ENCODE measurements at places on chromosomes 16 and 17.

- no peak for DNase-seq
Observed at GRCh38 chr16:10947211-10947787, 2.9 kb downstream of the CLEC16A start.

DNA sequence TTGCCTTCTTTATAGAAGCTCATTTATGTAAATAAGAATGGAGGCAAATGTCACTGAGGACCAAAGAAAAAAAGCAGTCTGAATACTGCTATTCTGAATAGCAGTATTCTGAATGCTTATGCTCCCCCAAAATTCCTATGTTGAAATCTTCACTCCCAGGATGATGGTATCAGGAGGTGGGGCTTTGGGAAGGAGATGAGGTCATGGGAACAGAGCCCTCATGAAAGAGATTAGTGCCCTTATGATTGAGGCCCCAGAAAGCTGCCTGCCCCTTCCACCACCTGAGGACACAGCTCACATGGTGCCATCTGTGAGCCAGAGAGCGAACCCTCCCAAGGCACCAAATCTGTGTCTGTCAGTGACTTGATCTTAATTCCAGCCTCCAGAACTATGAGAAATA, 28.8 kb downstream of the HEATR6 start:
- DNase-seq, result no peak

DNA sequence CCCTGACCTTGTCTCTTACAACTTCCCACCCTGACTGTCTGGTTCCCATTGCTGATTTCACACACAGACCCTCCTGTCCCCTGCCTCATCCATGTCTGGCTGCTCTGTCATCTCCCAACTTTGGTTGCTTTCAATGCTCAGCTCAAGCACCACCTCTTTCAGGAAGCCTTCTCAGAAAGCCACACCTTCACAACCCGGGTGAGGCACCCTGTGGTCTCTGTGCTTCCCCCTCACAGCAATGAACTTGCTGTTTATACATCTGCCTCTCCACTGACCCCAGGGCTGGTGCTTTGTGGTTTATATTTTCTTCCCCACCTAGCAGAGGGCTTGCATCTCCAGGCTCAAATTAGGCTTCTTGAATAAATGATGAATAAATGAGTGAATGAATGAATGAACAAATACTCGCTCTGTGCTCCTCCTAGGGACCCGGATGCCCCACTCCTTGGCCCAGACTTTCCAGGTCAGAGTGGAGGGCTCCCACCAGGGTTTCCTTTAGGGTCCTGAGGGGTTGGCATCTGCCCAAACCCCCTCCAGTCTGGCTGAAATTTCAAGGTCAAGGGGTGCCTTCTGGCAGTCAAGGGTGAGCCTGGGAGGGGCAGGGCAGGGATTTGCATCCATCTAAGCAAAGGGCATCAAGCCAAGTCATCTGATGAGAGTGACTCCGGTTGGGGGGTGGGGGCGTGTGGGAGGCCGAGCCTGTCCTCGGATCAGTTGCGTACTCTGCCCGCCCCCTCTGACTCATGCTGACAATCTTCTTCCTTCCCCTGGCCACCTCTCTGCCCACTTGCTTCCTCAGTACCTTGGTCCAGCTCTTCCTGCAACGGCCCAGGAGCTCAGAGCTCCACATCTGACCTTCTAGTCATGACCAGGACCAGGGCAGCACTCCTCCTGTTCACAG, at the start of gene ITGAX:
Gene ITGAX (plus strand): TSS at position 783 of the 898 bp plus-strand sequence. CDS start 79 bp downstream, at position 862.
- peak; percentile 64 for DNase-seq

- no peak for DNase-seq
Observed at GRCh38 chr16:28104404-28104803, 40.9 kb upstream of the GSG1L start.

DNA sequence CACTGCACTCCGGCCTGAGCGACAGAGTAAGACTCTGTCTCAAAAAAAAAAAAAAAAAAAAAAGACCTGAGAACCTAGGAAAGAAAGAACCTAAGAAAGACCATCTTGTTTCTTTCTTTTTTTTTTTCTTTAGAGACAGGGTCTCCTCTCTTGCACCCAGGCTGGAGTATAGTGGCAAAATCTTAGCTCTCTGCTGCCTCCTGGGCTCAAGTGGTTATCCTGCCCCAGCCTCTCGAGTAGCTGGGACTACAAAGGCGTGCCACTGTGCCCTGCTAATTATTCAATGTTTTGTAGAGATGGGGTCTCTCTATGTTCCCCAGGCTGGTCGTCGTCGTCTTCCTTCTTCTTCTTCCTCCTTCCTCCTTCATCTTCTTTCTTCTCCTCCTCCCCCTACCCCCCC, 7.8 kb upstream of the BIRC5 start:
- DNase-seq, result no peak

GRCh38 chr16:75909746-75910145, 183.5 kb upstream of the CPHXL start:
- no peak for DNase-seq

- no peak for DNase-seq
Observed at GRCh38 chr17:81488276-81488860, 24.2 kb downstream of the ACTG1 start.

- no peak for DNase-seq
Observed at GRCh38 chr16:22304411-22304810, 7.2 kb downstream of the POLR3E start.

GRCh38 chr17:69141431-69142174, at the start of gene ABCA6:
Gene ABCA6 (minus strand): TSS chr17:69141895. CDS start chr17:69140703, 1,192 bp downstream.
- DNase-seq, result no peak

GRCh38 chr16:57893217-57893558, 77.7 kb downstream of the CNGB1 start:
- DNase-seq, result no peak

DNA sequence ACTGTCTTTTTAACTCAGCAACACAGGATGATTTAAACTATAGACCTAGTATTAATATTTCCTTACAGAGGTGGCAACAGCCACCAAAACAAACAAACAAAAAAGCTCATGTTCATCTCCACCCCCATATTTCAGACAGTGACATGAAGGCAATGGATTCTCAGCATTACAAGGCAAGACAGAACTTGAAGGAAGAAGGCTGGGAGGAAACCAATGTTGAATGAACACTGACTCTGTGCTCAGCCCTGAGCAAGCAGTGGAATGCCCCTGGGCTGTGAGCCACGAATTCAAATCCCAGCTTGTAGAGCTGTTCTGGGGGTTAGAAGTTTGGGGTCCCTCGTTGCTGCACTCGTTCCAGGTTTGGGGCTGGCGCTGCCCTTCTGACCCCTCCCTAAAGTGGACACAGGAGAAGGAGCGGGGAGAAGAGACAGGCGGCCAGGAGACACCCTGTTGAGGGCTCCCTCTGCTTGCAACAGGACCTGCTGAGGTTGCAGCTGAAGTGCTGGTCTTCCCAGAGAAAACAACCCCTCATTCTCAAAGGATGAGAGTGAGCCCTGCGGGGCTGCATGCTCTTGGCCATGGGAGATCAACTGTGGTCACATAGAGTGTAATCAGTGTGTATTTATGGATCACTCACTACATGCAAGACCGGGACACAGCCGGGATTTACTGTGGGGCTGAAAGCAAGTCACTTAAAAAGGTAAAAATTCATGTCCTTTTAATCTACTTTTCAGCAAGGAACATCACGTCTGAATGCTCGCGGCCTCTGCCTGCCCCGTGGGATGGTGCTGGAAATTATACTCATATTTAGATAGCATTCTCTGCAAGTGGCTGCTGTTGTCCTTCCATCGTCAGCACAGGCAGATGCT, 34.3 kb downstream of the MYH3 start:
- DNase-seq, result no peak

GRCh38 chr16:5073279-5073629, 1.6 kb downstream of the ALG1 start:
- no peak for DNase-seq

GRCh38 chr16:1048442-1049112, 24.0 kb upstream of the SSTR5 start:
- DNase-seq, result no peak

GRCh38 chr16:84761448-84762368, 58.1 kb upstream of the CRISPLD2 start:
- no peak for DNase-seq

GRCh38 chr17:82668631-82669099, 20.4 kb upstream of the WDR45B start:
- DNase-seq, result peak; percentile 40

DNA sequence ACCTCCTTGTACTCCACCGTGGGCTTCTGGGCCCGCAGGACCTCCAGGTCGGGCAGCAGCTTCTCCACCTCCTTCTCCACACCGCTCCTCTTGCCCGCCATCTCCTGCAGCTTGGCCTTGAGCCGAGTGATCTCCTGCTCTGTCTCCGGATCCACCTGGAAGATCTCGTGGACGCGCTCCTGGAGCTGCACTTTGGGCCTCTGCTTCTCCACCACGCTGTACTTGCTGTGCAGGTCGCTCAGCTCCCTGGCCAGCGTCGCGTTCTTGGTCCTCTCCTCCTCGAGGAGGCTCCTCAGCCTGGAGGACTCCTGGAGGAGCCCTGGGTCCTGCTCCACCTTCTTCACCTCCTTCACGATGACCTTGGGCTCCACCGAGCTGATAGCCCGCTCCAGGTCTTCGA, 8.8 kb downstream of the CDK3 start:
- DNase-seq, result no peak

GRCh38 chr17:75995385-75995925, 5.2 kb upstream of the CDK3 start:
- no peak for DNase-seq

- DNase-seq, result no peak
Observed at GRCh38 chr16:1499756-1500464, 6.8 kb downstream of the TELO2 start.

- DNase-seq, result peak; percentile 82
Observed at GRCh38 chr17:68184816-68185436, 62.9 kb upstream of the AMZ2 start.

DNA sequence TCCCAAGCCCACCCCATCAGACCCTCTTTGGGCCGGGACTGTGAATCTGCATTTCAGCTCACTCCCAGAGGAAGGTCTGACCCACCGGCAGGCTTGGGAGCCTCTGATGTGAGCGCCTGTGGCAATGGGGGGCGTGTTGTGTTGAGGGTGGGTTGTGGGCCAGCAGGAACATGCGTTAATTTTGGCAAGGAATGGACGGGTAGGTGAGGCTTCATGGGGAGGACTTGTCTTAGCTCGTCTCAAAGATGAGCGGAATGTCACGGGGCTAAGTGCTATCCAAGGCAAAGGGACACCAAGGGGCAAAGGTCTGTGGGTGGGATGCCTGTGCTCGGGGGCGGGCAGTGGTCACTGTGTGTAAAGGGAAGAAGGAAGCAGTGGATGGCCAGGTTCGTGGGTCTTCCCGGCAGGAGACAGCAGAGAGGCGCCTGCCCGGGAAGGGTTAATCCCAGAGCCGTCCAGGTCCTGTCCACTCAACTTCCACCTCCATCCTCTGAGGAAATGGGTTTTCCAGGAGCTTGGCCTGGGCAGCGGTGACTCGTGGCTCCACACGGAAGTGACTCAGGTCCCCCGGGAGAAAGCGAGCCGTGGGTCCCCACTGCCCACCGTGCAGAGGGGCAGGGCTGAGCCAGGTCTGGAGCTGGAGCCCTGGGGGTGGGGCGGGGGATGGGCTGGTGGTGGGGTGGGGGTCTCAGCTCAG, 17.4 kb downstream of the ADGRG1 start:
- no peak for DNase-seq

DNA sequence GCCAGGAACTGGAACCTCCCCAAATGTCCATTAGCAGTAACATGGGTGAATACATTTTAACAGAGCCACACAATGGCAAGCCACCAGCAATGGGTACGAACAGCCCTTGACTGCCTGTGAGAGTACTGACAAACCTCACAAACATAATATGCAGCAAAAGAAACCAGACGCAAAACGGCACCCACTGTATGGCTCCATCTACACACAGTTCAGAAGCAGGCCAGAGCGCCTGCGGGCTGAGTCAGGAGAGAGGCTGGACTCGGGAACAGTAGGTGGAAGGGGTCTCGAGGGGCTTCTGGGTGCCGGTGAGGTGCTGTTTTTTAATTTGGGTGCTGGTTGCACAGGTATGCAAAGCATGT, 77.4 kb upstream of the TOB1 start:
- no peak for DNase-seq

DNA sequence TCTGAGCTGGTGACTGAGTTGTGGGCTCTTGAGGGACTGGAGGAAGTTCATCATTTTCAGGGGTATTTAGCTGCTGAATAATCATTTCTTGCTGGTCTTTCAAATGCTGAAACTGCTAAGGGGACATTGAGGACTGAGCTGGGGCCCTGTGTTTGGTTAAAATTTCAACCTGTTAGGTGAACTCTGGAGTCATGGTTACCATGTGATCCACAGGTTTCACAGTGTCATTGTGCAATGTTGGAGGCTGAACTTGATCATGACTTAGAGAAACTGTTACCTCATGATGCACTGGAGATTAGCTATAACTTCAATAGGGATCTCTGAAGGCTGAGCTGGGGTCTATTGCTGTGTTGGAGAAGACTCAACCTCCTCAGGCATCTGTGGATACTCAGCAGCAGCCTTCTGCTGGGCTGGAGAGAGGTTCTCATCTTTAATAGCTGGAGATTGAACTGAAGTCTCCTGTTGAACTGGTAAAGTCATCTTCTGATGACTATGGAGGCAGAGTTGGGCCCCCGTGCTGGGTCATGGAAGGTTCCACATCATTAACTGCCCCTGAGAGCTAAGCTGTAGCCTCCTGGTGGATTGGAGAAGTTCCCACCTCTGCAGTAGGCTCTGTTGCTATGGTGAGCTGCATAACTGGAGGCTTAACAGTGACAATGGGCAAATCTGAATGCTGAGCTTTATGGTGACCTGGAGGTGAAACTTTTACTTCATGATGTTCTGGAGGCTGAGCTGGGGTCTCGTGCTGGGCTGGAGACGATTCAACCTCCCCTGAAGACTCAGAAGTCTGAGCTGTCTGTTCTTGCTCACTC, 15.2 kb downstream of the RDM1 start:
- no peak for DNase-seq

DNA sequence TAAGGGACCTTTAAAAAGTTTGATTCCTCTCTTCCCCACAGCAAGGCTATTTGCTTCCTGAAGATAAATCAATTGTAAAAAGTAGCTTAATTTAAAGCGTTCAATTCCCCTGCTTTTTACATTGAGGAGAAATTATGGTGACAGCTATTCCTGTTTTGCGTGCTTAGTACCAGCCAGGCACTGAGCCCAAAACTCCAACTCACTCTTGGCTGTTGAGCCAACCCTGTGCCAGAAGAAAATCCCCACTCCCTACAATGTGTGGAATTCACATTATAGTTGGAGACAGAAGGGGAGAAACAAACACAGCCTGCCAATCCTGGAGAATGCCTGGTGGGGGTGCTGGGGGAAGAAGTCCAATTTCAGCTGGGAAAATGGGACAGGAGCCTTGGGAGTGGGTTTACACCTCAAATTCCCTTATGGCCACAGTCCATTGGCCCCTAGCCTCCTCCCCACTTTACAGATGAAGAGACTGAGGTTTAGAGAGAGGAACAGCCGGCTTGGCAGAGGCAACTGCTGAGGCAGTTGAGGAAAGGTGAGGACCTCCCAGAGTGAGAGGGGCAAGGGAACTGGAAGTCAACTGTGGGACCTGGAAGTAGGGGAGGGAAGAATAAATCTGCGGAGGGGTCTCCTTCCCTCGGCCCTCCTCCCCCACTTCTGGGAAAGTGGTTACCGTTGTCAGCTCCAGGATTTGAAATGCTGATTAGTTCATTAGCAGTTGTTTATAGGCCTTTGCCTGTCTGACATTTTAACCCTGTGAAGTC, 26.1 kb downstream of the CDH1 start:
- no peak for DNase-seq

GRCh38 chr17:40095944-40096791, 4.2 kb downstream of the NR1D1 start:
- DNase-seq, result peak; percentile 97
